ENCODE measurements at places on chromosomes 3 and 15.

GRCh38 chr3:106161246-106161645, 292.4 kb upstream of the CBLB start:
- DNase-seq, result no peak

DNA sequence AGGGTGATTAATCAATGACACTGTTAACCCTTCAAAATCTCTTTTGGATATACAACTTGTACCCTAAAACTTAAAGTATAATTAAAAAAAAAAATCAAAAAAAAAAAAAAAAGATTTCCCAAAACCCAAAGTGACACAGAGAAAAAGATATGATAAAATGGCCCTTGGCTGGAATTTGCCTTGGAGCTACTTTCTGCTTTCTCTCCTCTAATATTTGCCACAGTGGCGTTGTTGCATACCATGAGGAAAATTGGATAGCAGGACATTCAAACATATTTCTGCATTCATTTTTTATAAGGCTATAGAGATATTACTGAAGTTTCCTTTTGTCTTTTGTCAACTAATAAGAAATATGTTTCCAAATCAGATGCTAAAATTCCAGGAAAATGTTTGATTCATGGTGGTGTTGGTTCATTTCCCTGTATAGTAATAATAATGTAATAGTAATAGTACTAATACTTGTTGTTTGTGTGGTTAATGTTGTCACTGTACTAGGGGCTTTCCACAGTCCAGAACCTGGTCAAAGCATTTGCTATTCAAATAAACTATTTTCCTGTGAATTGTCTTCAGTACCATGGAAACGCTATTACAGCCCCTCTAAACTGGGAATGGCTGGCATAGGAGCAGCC, 441.3 kb upstream of the THBS1 start:
- DNase-seq, result no peak

DNA sequence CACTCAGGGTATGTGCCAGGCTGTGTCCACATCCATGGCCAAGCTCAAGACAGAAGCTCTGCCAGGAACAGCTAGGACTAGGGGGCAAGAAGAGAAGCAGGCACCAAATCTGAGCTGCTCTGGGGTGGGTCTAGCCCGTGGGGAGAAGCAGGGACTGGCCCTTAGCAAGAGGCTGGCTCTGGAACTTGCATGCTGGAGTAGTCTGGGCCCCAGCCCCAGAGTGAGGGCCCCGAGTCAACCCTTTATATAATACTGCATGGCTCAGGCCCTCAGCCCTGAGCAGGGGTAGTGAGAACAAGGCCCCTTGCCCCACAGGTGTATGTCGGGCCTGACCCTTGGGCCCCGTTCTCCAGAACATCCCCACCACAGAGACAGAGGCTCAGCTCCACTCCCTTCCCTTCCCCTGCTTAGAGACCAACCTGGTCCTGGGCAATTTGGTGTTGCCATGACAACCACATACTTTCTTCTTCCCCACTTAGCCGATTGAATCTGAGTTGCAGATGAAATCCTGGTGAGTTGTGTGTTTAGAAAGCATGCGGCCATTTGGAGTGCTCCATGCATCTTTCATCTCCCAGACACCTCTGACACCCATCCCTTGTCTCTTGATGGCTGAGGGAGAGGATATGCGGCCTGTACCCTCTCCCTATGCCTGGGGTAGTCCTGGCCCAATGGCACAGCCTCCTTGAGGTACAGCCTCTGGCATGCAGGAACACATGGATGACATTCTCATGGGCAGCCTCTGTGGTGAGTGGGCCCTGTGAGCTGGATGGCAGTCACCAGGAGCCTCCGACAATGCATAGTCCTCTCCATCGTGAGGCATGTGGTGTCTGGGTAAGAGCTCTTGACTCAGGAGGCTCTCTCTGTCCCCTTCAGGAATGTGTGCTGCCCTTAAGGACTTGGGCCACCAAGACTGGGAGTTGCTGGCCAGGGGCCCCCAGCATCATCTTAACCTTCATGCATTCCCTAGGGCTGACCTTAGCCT, 29.2 kb upstream of the SFMBT1 start:
- no peak for DNase-seq

- DNase-seq, result no peak
These were observed 15.3 kb downstream of the TTC21A start for GRCh38 chr3:39122813-39123212.

DNA sequence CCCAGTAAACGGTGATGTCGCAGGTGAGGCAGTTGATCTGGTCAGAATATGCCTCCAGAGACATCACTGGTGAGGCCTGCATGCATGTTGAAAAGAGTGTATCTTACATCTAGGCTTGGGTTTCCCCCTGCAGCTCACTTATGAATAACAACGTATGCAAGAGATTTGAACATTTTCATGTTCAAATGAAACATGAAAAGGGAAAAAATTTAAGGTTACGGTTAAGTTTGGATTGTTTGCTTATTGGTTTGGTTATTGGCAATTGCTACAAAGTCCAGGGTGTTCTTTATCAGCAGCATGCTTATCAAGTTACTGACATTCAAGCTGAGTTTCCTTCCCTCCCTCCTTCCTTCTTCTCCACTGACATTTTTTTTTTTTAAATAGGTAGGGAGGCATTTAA, 123.2 kb downstream of the IGF1R start:
- no peak for DNase-seq

DNA sequence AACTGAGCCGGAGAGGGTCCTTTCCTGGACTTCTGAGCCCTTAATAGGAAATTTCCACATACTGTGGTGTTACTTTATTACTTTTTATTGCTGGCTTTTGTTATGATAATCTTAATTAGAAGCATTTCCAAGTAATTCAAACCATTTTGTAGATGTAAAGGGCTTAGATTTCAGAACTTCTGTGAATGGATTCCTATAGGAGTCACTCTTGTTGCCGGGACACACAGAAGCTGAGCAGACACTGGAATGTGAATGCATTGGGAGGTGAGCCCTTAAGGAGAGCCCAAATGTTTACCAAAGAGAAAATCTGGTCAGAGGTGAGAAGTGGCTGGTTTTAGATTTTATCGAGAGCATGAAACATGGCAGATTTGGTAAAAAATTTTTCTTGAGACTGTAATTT, 87.4 kb downstream of the FNDC3B start:
- no peak for DNase-seq

- DNase-seq, result no peak
These were observed 85.0 kb upstream of the XCR1 start for GRCh38 chr3:46112296-46112695.

DNA sequence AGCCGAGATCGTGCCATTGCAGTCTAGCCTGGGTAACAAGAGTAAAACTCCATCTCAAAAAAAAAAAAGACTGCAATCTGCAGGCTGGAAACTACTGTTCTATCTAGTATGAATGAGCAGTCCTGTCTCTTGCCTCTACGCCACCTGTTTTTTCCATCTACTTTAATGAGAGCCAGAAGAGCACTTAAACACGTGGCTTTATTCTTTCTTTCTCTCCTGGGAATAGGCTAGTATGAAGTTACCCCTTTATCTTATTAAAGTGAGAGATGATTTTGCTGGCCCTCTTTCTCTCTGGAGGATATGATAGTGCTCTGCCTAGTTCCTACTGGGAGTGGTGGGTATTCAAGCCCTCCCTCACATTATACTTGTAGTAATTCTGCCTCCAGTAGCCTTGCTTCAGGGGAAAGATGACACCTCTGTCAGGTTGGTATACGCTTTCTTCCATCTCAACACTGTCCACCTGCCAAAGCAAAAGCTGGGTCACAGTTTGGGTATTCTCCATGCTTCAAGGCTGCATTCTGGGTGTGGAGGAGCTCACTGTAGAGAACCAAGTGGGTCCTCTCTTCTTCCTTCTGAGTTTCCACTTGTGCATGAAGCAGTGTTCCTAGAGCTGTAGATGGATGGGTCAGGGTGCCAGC, 17.8 kb downstream of the MAPKBP1 start:
- no peak for DNase-seq

GRCh38 chr15:52039925-52040781, 21.1 kb downstream of the MAPK6 start:
- DNase-seq, result no peak

DNA sequence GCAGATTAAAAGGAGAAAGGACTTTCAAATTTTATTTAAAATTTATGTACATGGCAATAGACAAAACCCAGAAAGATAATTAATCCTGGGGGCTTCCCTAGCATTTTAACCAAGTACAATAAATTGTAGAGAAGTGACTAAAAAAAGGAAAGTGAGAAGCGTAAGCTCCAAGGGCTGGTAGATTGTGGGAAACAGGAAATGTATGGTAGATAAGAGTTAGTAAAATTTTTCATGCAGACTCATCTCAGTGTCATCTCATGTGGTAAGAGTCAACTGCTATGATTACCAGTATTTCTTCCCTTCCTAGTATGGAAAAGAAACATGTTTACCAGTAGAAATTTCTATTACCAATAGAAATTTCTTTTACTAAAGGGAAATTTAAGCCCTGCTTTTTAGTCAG, 464.3 kb upstream of the AGTR1 start:
- DNase-seq, result no peak

GRCh38 chr3:55596212-55596611, 109.1 kb upstream of the WNT5A start:
- no peak for DNase-seq

GRCh38 chr3:152204218-152204617, 64.5 kb upstream of the MBNL1 start:
- DNase-seq, result no peak

- DNase-seq, result no peak
These were observed 40.3 kb downstream of the CORO2B start for GRCh38 chr15:68618908-68619698.

- no peak for DNase-seq
These were observed 28.1 kb downstream of the OPA1 start for GRCh38 chr3:193621127-193621526.

GRCh38 chr3:131544557-131544956, 41.8 kb upstream of the MRPL3 start:
- DNase-seq, result no peak

GRCh38 chr3:44108481-44108880, 133.2 kb upstream of the TOPAZ1 start:
- no peak for DNase-seq

DNA sequence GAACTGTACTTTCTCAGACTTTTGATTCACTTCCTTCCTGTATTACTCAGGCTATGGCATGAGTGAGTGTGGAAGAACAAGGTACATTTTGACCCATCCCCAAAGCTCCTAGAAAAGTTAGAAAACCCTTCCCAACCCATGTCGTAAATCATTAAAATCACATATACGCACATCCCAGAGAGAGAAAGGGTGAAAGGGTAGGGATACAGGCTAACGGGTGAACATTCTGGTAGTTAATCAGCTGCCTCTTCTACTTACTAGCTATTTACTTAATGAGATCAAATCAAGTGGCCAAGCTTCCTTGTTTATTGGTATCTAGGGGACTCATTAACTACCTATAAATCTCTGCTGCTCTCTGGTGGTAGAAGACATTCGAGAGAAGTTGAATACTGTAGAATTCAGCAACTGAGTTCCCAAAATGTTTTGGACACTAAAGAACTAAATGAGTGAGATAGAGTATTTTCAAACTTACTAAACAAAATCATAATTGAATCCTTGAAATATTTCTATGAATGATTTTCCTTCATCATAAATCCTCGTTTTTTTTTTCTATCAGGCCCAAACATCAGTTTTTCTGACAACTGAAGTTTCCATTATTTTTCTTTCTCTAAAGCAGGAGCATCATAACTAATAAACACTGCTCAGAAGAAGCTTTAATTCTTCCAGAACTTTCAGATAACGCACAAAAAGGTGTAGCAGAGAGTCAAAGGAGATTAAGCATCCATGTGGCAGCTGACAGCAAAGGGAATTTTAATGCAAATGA, 124.2 kb downstream of the IMPG2 start:
- DNase-seq, result no peak

- DNase-seq, result no peak
These were observed 237.0 kb upstream of the LRTM1 start for GRCh38 chr3:55164876-55165275.

DNA sequence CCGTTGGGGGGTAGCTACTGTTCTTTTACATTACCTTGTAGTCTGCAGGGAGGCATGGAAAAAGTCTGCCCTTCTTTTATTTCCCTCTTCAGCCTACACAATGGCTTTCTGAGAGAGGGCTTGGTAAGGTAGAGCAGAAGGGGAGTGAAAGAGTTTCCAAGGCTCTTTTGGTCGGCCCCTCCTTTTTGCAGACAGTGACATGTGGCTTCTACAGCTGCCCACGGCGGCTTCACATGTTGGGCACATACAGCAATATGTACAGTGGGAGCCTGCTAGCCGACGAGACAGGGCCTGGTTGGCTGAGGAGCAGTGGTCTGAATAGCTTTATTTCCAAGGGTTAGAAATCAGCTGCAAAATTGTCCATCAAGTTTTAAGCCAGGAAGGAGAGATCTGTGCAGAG, 4.0 kb downstream of the INAFM2 start:
- no peak for DNase-seq

DNA sequence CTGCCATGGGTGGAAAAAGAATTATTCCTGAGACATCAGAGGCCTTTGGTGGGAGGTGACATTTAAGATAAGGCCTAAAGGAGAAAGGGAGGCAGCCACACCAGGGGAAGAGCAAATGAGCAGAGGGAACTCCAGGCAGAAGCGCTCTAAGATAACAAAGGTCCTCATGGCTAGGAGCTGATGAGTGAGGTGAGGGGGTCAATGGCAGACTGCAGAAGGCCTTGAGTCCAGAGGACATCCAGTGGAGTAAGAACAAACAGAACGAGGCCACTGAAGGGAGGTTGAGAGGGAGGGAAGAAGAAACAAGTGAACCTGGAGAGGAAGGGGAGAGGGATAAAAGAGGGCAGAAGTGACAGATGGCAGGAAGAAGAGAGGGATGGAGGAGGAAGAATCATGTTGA, 97.3 kb downstream of the CTNNB1 start:
- DNase-seq, result no peak

DNA sequence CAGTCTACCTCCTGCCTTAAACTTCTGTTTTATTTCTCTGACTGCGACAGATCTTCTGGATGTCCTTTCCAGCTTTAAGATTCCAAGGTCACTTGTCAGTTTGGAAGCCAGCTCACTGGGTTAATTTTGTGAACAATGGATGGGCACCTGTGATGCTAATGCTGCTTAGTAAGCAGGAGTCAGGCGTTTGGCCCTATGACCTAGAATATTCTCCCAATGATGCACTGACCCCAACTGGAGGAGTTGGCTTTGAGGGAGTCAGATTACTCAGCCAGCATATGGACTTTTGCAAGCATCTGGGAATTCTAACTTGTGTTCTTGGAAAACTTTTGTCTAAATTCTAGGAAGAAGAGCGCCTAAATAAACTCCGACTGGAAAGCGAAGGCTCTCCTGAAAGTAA, 28.1 kb downstream of the HACD3 start:
- no peak for DNase-seq

DNA sequence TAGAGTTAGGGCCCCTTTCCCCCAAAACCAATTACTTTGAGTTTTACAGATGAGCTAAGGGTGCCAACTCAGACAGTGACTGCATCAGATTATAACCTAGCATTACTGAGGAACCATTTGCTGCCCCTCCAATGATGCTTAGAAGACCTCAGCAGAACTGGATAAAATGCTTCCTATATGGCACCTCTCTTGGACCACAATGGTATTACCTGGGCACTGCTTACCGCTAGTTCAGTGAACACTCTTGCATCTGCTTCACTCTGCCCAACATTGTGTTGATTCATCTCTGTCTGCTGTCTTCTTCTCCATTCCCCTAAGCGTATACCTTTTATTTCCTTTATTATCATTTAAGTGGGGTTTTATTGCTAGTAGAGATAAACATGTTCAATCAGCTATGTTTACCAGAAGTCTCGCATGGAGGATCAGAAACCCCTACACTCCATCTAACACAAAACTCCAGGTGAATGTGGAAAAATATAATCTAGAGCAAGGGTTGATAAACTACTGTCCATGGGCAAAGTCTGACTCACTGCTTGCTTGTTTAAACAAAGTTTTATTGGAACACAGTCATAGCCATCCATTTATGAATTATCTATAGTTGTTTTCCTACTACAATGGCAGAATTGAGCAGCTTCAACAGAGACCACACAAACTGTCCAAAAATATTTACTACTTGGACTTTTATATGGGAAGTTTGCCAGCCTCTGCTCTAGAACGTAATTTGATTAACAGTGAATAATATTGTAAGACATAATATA, 100.2 kb upstream of the PTX3 start:
- DNase-seq, result no peak

Data from activated CD8-positive, alpha-beta memory T cell treated with anti-CD3 and anti-CD28 coated beads for 1 hour (primary cell).